Thoracic aorta (tissue), 2 donors: ENCODE measurements at places on chromosomes 7 and 10.
A peak's percentile ranks its signal among the peaks of the same experiment; 100 is the strongest.

DNA sequence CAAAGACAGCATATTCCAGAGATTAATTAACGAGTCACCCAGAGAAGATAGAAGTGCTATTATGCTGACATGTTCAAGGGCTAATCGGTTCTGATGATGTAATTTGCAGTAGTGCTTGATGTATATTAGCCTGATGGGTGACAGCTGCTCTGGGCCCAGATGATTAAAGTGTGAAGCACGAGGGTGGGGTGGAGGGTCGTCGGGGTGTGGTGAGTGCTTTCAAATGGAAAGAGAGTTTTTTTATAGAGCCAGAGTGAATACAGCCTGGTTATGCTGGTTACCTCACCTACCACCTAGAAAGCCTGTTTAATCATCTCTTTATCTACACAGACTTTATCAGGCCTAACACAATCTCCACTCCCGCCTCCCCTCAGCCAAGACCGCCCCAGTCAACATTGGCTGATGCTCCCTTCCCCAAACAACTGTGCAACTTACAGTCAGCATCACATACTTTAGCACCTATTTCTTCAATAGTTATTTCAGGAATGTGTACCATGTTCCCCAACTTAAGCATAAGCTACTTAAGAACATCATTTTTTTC lies 11.5 kb upstream of the STN1 start:
- H3K27me3 ChIP-seq: no peaks in the 10 kb centered on the region
- no peaks in the 10 kb centered on the region for H3K36me3 ChIP-seq
- DNase-seq: no peak

DNA sequence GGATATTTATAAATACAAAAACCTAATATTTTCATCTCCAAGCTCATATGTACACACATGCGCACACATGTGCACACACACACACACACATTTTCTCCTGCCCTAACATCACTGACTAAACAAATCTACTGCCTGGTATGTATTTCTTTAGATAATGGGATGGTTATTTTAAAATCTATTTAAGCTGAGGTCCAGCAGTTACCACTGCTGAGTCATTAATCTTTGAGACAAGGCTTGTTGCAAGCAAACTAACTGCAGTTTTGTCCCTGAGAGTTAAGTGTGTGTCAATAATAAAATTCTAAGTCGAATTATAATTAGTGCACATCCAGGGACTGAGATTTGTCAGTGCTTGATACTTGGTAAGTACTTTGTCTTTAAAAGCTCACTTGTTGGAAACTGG lies 135.1 kb downstream of the VPS50 start:
- H3K36me3 ChIP-seq: no peaks in the 10 kb centered on the region
- no peak for DNase-seq
- H3K4me1 ChIP-seq: no peaks in the 10 kb centered on the region
- no peak overlapping the region for H3K27ac ChIP-seq
- no peak overlapping the region for H3K4me3 ChIP-seq

DNA sequence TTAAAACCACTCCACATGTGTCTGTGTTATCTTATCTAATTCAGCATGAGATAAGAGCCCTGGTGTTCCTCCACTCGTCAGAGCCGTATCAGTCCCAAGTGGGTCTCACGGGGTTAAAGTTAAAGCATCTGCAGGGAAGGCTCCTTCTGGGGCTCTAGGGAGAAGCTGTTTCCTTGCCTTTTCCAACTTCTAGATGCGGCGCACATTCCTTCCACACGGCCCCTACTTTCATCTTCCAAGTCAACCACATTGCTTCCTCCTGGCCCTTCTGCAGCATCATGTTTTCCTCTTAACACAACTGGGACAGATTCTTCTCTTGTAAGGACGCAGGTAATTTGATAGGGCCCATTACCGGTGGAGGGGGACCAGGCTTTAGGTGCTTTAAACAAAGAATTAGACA lies 620.1 kb upstream of the DPP6 start:
- no peaks in the 10 kb centered on the region for H3K27me3 ChIP-seq
- no peak for DNase-seq
- H3K36me3 ChIP-seq: no peaks in the 10 kb centered on the region
- no peak overlapping the region for H3K27ac ChIP-seq

- DNase-seq: no peak
- no peaks in the 10 kb centered on the region for H3K4me1 ChIP-seq
- H3K27me3 ChIP-seq: peaks cover 7% of the 10 kb centered on the region
- H3K27ac ChIP-seq: no peak overlapping the region
These were observed 87.4 kb downstream of the ZNF467 start for GRCh38 chr7:149686011-149686410.

- no peak for DNase-seq
- H3K4me3 ChIP-seq: no peak overlapping the region
- H3K4me1 ChIP-seq: no peaks in the 10 kb centered on the region
These were observed 55.2 kb upstream of the GSDME start for GRCh38 chr7:24812305-24812945.

DNA sequence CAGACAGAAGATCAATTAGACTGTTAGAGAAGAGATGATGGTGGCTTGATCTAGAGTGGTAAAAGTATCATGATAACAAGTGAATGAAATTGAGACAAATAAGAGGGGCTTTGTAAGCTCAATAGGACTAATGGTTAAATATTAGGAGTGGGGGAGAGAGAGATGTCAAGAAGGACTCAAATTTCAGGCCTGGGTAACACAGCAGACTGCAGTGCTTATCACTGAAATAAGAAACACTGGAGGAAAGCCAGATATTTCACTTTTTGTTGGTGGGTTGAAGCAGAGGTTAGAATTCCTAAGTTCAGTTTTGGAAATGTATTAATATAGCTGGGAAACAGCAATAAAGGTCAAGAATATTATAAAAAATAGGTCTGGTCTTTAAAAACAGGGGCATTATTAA lies 74.6 kb downstream of the ORC5 start:
- no peaks in the 10 kb centered on the region for H3K4me1 ChIP-seq
- H3K27me3 ChIP-seq: no peaks in the 10 kb centered on the region
- no peak overlapping the region for H3K4me3 ChIP-seq
- H3K36me3 ChIP-seq: peaks cover 16% of the 10 kb centered on the region
- no peak overlapping the region for H3K27ac ChIP-seq

- no peak overlapping the region for H3K27ac ChIP-seq
- H3K4me1 ChIP-seq: no peaks in the 10 kb centered on the region
- H3K36me3 ChIP-seq: no peaks in the 10 kb centered on the region
- DNase-seq: no peak
These were observed 29.0 kb downstream of the MGAM2 start for GRCh38 chr7:142140401-142140959.

DNA sequence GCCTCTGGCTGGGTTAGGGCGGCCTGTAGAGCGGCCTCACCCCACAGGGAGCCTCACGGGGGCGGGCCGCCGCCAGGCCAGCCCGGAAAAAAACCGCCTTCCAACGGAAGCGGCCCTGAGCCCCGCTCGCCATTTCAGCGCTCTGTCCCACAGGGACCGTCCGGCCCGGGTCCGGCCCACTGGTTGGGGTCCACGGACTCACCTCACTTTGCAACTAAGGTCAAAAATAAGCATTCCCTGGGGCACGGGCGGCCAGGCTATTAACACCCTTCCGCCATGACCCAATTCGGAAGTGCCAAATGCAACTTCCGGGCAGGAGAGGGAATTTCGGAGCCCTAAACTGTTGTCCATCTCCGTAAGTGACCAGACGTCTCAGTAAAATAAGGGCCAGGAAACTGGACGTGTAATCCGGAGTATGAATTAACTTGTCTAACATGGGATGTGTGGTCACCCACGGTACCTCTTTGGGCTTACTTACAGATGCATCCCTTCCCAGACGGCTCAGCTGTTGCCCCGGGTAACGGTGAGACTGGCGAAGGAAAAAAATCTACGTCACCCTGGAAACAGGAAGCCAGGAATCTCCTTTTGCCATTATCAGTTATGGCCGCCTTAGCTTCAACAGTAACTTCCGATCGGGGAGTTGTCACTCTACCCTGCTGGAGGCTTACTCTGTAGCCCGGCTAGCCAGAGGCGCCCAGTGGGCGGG lies at the start of gene BBIP1:
BBIP1 (minus strand) TSS at position 538 of the 706 bp plus-strand sequence. CDS start 1,023 bp downstream, outside the sequence.
- no peaks in the 10 kb centered on the region for H3K36me3 ChIP-seq
- H3K27me3 ChIP-seq: no peaks in the 10 kb centered on the region
- H3K4me1 ChIP-seq: peaks cover 27% of the 10 kb centered on the region
- peak; percentile 98 for DNase-seq
- H3K4me3 ChIP-seq: peak within 1 kb of the TSS; percentile 81

DNA sequence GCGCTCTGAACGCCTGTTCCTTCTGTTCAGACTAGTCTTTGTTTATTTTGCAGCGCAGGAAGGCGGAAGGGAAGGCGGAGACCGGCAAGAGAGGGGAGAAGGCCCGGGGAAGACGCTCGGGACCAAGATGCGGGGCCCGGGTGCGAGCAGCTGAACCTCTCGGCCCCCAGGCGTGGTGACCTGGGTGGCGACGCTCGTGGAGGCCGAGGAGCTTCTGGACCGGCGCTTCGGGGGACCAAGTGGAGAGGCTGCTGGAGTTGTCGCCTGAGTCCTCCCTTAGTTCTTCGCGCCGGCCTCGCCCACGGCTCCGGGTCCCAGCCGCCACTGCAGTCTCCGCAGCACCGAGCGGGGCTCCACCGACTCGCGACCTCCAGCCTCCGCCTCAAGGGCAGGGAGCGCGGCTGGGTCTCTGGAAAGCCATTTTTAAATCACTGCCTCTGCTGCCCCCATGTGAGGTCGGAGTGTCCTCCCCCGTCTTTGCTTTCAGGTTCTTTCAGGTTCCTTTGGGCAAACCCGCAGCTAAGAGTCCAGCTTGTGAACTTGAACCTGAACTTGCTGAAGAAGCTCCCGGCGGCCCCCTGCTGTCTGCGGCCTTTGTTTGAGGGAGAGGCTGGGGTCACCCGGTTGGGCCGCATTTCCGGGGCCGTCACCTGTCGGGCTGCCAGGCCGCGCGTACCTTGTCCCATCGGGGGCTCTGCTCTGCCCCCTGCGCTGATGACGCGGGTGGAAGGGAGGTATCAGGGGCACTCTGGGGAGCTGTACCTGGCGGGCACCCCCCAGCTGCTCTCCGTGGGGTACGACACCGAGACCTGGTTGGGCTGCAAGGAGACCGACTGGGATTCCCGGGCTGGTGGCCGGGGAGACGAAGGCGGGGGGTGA lies 136.0 kb downstream of the KIF20B start:
- H3K27me3 ChIP-seq: no peaks in the 10 kb centered on the region
- peaks cover 7% of the 10 kb centered on the region for H3K4me1 ChIP-seq
- no peak for DNase-seq

DNA sequence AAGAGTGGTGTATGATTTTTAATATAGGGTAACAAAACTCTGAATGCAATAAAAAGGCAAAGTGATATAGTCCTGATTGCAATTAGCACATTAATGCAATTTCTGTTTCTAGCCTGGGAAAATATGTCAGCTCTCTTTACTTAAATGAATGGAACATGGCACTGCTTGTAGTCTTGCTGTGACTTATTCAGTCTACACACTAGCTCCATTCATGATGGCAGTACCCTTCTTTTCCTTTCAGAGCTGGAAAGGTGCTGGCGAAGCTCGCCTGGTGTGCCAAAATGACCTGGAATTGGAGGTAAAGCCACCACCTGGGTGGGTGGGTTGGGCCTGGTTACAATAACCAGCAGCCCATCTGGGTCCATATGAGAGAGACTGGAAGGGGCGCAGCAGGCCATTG lies 85.3 kb downstream of the ZNF365 start:
- no peaks in the 10 kb centered on the region for H3K4me1 ChIP-seq
- no peaks in the 10 kb centered on the region for H3K27me3 ChIP-seq
- H3K36me3 ChIP-seq: no peaks in the 10 kb centered on the region
- H3K4me3 ChIP-seq: no peak overlapping the region
- no peak overlapping the region for H3K27ac ChIP-seq
- no peak for DNase-seq

- H3K4me3 ChIP-seq: no peak overlapping the region
- no peaks in the 10 kb centered on the region for H3K36me3 ChIP-seq
- DNase-seq: no peak
- no peaks in the 10 kb centered on the region for H3K4me1 ChIP-seq
These were observed 131.3 kb downstream of the ANK3 start for GRCh38 chr10:60258429-60258797.

DNA sequence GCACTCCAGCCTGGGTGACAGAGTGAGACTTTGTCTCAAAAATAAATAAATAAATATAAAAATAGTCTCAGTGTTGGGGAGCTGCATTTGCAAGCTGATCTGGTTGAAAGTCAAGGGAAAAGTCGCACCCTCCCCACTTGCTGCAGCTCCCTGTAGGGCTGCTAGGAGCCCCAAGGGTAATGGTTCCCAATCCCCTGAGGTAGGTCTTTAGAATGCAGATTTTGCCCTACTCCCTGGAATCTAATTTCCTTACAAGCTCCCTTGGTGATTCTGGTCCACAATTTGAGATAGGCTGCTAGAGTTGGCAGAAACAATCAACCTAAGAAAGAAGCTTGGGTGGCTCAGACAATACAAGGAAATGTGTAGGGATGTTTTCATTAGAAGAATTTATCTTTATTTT lies 232.5 kb upstream of the YAE1 start:
- H3K27ac ChIP-seq: no peak overlapping the region
- no peak for DNase-seq
- no peaks in the 10 kb centered on the region for H3K36me3 ChIP-seq
- H3K4me1 ChIP-seq: no peaks in the 10 kb centered on the region
- no peak overlapping the region for H3K4me3 ChIP-seq

DNA sequence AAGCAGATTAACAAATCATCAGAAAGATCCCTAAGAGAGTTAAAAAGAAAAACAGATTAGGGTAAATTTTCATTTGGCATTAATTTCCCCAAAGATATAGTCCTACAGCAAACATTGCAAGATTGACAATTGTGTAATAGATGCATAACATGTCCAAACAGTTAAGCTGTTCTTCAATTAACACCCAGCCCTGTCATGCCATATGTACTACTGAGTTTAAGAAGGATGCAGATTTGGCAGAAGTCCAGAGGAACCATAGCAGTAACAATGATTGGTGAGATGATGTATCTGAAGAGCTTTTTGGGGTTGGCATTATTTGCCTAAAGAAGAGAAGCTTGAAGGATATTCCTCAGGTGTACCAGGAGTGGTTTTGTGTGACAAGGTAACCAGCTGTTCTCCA lies 287.6 kb downstream of the LRMDA start:
- H3K4me3 ChIP-seq: no peak overlapping the region
- no peaks in the 10 kb centered on the region for H3K27me3 ChIP-seq
- DNase-seq: no peak

DNA sequence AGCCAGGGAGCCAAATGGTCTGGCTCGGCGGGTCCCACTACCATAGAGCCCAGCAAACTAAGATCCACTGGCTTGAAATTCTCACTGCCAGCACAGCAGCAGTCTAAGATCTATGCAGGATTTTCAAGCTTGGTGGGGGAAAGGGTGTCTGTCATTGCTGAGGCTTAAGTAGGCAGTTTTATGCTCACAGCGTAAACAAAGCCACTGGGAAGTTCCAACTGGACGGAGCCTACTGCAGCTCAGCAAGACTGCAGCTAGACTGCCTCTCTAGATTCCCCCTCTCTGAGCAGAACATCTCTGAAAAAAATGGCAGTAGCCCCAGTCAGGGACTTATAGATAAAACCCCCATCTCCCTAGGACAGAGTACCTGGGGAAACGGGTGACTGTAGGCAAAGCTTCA lies 277.6 kb upstream of the PHF14 start:
- no peak overlapping the region for H3K27ac ChIP-seq
- no peaks in the 10 kb centered on the region for H3K27me3 ChIP-seq
- H3K36me3 ChIP-seq: no peaks in the 10 kb centered on the region
- no peak overlapping the region for H3K4me3 ChIP-seq
- DNase-seq: no peak
